ENCODE measurements at places on chromosomes 3 and 15.

GRCh38 chr3:49877716-49878115 lies 8.0 kb upstream of the CAMKV start:
- DNase-seq: no peak

DNA sequence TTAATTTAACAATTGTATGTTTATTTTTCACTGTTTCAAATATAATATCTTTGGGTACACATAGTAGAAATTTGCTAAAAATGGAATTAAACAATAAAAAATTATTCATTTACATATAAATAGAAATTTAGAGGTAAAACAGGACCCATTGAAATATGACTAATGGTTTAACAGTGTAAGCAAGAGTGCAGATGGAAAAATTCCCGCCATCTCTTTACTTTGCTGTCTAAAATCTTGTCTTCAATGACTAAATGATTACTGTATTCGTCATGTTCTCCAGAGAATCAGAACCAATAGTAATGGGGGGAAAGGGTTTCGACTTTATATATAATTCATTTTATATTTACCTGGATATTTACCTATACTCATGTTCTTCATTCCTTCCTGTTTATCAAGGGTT lies 163.1 kb downstream of the IL1RAP start:
- no peak for DNase-seq

DNA sequence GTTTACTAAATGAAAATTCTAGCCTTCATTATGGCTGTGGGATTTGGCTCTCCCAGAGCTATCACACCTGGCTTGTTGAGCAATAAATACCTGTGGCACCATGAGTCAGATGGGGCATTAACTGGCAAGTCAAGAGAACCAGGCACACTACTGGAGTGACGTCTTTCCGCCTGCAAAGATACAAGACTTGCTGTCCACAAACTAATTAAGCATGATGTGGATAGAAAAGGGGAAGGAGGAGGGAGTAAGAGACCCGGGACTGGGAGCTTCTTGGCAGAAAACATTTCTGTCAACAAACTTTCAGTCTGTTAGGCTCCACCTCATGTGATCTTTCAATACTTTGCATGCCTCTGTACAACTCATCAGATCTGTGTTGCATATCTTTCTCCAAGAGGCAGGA lies 56.5 kb downstream of the CLDN1 start:
- no peak for DNase-seq

DNA sequence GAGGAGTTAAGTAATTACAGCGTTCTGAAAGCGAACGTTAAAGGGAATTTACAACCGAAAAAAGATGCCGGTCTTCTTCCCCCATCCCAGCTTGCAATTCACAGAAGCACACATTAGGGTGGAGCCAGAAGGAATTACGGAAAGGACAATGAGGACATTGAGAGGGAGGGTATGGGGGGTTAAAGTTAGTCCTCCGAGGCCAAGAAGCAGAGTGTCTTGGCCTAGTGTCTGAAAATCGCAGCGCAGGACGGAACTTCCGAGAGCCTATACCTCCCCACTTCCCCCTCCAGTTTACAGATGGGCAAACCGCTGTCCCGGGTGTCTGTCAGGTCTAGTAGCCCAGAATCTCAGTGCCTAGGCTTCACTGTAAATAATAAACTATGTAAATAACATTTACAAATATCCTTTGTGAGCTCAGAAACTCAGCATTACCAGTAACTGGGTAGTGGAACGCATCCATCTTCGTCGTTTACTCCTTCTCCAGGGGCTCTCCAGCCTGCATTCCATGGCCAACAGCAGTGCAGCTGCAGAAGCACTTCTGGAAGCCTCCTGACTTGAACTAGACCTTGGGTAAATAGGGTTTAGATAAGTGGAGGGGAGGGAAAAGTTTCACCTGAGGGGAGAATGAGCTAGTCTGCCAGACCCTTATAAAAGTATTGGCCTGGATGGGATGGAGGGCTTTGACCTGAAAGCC lies 922 bp downstream of the ADPRH start:
- no peak for DNase-seq

DNA sequence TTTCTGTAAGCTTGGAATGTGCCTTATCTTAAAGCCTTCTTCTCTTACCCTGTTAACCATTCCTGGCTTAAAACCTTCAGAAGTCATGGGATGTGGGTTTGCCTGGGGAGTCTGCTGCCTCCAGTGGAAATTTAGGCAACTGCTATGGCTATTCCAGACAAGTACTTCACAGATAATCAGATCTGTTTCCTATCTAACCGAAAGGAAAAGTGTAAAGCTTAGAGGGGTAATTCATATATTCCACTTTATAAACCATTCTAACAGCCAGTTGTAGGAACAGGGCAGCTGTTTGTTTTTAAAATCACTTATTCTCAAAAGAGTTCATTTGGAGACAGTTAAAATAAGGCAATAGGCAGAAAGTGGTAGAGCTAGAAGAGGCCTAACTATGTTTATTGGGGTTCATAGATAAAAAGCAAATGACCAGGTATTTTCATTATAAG lies 219.9 kb downstream of the TCF12 start:
- peak; percentile 22 for DNase-seq

DNA sequence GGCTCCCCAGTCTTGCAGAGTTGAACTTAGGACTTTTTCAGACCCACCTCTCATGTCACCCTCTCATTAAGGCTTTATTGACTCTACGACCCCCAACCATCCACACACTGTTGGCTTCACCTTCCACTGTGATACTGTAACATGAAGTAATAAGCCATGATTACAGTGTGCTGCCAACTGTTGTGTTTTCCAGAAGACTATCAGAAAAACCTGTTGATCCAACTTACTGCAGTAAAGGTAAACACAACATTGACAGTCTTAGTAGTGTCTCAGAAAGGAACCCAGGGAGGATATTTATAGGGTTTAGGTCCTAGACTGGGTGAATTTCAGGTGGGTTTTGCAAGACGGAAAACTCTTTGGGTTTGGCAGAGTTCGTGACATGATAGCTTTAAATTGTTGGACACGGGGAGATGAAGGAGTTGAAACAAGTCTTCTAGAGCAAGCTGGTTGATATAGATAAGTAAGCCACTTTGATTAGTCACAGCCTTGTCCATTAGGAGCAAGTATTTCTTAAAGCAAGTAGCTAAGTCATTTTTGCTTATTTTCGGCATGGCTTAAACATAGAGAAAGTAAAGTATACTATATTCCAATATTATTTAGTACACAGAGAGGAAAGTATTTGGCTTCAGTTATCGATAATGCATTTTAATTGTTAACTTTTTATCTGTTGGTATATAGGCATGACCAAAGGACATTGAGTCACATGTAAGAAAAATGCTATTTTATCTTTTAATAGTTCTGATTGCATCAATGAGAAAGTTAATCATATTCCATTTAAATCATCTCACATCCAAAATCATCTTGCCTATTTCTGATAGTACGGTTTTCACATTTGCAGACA lies 2.4 kb upstream of the COL6A5 start:
- DNase-seq: no peak

DNA sequence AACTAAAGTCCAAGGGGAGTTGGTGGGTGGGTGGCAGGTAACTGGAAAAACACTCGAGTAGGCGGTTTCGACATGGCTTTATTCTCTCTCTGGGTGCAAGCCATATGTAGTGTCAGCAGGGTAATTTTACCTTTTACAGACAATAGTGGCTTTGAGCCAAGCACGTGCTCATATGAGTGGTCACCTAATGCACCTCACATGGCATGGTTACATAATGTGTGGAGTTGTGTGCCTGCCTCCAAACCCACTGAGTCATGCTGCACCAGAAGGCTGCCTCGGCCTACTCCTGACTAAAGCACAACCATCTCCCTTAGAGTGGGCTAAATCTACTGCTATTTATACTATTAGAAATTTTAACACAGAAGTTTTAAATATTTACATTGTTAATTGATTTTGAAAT lies 16.5 kb downstream of the CCRL2 start:
- peak; percentile 42 for DNase-seq

DNA sequence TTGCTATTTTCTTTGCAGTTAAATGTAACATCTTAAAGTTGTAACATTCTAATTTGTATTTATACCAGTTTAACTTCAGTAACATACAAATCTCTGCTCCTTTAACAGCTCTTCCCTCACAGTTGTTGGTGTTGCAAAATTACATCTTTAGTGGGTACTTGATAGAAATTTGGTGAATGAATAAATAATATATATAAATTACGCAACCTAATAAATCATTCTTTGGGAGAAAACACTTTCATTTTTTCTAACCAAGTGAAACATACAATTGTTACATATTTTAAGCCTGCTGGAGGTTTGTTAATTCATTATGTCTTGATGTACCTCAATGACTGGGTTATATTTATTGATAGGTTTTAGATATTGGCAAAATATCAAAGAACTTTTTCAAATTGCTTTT lies 118.8 kb downstream of the PLD1 start:
- DNase-seq: no peak

DNA sequence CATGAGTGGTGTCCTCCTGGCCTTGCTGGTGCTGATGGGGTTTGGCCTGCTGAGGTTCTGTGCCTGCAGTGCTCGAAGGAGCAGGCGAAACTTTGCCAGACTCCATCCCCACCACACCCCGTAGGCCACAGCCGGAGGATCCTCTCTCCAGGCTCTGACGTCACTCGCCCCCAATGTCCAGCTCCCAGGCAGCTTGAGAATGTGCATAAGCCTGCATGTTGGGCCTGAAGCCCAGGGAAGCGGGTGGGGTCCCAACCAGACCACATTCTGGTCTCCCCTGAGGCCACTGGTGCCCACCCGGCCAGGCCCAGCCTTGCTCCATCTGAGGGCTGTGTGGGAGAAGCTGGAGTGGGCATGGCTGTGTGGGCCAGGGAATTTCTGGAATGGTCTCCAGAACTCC lies 109.8 kb downstream of the ASB7 start:
- DNase-seq: no peak

DNA sequence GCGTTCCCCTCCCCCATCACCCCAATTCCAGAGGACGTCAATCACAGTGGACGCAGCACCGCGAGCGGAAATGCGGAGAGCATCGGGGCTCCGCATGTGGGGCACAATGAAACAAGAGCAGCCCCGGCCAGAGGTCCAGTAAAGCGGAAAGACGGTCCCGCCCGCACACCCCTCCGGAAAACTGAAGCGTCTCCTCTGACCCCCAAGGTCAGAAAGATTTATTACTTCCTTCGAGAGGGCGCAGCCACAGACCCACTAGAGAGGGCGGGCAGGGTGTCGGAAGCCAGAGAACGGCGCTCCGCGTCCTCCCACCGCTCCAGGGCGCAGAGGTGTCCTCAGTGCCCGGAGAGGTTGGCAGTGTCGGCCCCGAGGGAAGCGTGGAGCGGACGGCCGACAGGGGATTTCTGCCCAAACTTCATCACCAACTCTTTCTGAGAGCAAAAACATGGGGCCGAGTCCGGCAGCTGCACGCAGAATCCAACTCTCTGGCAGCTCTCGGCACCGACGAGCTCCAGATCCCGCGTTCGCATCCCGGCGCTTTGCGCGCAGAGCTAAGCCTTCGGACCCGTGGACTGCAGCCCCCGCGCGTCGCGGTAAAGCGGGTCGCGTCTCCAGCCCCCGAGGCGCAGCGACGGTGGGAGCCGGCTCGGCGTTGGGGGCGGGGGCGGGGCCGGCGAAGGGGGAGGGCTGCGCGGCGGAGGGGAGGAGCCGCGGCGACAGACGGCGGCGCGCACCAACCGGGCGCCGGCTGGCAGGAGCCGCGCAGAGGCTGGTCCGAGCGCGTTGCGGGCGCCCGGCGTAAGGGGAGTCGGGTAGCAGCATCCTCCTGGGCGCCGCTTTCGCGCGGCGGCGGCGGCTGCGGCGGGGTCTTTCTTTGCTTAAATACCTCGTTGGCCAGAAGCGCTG lies at the start of gene CHST2:
TSS of gene CHST2 (plus strand) at position 763 of the 906 bp plus-strand sequence. CDS start 1,046 bp downstream, outside the sequence.
- peak; percentile 29 for DNase-seq

DNA sequence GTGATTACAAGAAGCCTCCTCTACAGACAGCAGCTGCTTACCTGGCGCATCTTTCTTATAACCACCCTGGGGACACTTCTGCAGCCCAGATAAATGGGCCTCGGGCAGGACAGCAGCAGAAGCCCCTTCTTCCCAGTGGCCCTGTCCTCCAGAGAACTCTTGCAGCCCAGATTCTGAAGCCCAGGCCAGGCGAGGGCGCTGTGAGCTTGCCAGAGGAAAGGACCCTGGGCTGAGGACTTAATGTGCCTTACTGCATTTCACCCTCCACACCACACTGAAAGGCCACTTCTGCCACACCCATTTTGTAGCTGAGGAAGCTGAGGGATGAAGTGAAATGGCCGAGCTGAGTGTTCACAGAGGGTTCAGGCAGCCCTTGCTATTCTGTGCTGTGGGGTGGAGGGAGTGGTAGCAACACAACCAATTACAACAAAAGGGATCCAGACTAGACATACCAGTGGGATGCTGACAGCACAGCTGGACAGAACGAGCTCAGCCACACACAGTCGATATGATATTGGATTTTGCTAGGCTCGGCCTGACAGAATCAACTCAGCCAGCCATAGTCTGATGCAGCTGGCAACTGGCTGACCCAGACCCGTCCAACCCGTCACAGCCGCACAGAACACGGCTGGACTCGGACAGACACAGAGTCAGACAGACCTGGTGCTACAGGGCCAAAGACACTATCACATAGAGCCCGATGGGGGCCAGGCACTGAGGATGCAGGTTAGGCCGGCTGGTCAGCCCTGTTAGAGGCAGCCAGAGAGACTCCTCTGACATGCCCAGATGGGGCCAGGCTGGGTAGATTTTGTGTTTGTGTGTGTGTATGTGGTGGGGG lies 7.3 kb downstream of the ACOX2 start:
- no peak for DNase-seq

DNA sequence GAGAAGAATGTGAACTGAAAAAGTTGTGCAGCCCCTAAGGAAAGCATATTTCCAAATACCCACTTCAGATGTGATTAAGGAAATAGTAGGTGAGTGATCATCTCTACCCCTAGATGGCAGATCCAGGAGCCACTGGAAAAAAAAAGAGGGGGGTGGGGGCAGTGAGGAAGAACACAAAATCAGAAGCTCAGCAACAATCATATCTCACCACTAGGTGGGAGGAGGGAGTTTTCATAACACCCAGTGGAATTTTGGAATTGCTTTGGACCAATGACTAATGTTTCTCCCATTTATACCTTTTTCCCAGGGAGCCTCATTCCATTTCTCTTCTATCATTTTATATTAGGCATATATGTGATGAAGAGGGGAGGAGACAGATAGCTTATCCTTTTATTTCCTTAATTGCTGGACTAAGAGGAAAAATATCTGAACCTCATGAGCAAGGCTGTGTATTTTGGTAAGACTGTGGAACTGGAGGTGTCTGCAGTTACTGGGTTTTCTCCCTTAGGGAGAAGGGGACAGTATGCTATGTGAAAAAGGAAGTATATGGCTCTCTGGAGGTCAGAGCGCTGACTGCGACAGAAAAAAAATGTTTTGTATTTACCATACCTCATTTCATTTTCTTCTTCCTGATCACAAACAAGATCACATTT lies 363.4 kb downstream of the GAP43 start:
- no peak for DNase-seq

DNA sequence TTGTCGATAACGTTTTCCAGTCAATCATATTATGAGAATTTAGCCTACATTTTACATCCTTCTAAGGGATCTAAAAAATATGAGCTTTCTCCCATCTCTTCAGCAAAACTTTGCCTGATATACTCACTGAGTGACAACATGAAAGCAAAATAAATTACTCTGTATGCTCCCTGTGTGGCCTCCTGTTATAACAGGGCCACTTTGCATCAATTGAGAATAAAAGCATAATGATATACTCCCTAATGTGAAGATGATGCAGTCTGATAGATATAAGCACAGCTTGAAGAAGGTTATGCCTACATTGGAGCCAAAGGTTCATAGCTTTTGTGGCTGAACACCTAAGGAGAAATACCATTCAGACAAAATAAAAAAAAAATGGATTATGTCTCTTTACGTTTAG lies 561.3 kb upstream of the ZNF717 start:
- DNase-seq: no peak
